ENCODE measurements at places on chromosomes 5 and 9.

GRCh38 chr5:164188733-164189148 is 683.3 kb downstream of the MAT2B start:
- no peak for DNase-seq

- no peak for DNase-seq
These were observed 106.4 kb upstream of the EFNA5 start for GRCh38 chr5:107776922-107777740.

DNA sequence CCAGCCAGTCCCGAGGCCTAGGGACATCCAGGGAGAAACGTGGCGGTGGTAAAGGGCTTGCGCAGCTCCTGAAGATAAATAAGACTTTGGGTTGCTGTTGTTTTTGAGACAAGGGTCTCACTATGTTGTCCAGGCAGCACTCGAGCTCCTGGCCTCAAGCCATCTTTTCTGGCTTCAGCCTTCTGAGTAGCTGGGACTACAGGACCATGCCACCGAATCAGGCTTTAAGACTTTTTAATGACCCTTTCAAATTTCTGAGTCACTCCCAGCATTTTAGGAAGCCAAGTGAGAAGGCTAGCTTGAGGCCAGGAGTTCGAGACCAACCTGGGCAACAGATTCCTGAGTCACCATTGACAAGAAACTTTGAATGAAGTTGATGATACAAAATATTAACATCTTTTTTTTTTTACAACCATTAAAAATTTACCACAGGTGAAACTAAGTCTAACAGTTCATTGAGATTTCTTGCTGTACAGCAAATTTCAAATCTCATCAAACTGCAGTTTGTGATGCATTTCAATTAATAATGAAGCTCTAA is 817 bp upstream of the GNE start:
- DNase-seq: no peak

DNA sequence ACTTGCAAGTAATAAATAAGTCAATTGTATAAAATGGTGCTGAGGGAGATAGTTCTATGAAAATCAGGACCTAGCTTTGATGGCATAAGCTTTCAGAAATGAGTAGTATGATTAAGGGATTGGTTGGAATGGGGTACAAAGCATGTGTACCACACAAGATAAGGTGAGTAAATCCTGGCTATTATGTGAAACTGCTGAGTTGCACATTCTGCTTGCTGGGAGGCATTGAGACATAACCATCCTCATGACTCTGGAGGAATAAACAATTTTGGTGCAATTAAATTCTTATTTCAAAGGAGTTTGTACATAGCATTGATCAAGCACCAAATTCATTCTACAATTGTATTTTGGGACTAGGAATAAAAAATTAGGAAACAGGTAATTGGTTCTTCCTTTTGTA is 755.2 kb upstream of the ACO1 start:
- no peak for DNase-seq

GRCh38 chr5:119454171-119454570 is 1.9 kb downstream of the HSD17B4 start:
- no peak for DNase-seq

- no peak for DNase-seq
These were observed 43.8 kb upstream of the ANKH start for GRCh38 chr5:14915291-14915952.

DNA sequence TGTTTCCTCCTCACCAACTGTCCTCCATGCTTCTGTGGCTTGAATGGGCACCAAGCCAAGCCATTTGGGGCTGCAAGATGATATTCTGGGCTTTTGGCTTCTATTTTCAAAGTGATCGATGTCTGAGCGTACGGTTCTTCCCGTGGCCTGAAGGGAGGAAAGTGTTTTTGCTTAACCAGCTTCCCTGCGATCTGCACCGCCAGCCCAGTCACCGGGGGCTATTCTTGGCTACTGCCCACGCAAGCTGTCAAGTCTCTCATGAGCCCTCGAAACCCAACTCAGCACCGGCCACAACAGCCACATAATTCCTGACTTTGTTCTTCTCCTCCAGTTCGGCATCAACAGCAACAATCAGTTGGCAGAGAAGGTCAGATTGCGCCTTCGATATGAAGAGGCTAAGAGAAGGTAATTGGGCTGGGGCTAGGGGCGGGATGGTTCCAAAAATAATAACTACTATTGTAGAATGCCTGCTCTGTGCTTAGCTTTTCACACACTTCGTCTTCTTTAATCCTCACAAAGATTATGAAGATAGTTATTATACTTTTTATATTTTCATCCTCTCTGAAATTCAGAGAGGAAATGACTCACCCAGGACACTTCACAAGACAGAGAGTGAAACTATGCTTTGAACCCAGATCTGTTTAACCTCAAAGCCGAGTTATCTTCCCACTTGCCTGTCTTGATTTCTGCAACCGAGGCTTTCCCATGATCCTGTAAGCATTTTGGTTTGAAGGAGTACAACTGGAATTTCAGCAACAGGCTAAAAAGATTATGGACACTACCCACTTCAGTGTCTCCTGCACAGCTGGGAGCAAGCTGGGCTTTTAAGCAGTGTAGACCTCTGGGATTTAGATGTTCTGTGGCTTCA is 76.4 kb upstream of the RARS1 start:
- DNase-seq: no peak

GRCh38 chr9:83956086-83956435 is 24.0 kb downstream of the HNRNPK start:
- DNase-seq: no peak

All from NCI-H1436 treated with DMSO at 0.1 percent for 48 hours (cell line).